Stimulated activated CD8-positive, alpha-beta memory T cell treated with anti-CD3 and anti-CD28 coated beads, Interleukin-15, amount 100 ng/mL, for 4 hours (primary cell): ENCODE measurements at places on chromosomes 6 and 20.
A peak's percentile ranks its signal among the peaks of the same experiment; 100 is the strongest.

DNA sequence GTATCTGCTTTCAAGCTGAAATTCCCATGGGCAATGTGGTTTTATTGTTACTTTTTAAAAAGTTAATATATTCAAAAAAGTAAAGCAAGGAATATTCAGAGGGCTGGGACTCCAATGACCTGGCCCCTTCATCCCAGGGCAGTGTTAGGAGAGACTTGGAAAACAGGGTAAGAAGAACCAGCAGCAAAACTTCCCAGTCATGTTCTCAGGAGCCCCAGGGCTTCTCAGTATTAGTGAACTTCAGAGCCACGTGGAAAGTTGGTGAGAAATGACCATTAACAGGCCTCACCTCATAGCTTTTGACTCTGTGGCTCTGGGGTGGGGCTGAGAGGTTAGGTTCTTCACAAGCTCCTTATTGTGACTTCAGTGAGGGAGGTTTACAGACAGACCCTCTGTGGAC, 230.4 kb upstream of the KCNG1 start:
- no peak for DNase-seq

- no peak for DNase-seq
Observed at GRCh38 chr6:36829919-36830544, 9.2 kb downstream of the CPNE5 start.

DNA sequence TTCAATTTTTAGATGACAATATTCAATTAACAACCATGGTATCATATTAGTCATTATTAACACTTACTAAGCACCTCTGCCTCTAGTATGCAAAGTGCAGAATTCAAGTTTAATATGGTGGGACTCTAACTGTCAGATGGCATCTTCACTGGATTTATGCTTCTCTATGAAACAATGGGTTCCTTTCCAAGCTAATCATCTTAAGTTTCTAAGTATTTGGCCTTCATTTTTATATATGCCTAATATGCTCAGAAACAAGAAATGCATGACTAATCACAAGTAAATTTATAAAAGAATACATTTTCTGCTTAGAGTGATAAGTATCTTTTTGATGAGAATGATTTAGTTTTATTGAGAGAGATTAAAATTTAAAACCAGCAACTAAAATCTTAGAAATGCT, 144.7 kb downstream of the HIVEP2 start:
- no peak for DNase-seq

DNA sequence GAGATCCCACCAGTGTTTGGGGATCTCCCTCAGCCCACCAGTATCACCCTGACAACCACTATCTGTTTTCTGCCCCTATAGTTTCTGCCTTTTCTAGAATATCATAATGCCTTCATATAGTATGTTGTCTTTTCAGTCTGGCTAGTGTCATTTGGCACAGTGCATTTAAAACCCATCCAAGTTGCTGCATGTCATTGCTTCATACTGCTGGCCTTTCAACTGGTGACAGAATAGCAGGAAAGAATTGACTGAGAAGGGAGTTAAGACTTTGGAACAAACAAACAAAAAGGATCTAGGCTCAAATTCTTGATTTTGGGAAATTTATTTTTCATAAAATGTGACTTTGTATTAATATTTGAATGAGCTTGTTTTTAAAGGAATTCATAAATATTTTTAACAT, 4.5 kb downstream of the LMBRD1 start:
- DNase-seq, result no peak

GRCh38 chr6:84685983-84686584, 78.3 kb downstream of the TBX18 start:
- no peak for DNase-seq

DNA sequence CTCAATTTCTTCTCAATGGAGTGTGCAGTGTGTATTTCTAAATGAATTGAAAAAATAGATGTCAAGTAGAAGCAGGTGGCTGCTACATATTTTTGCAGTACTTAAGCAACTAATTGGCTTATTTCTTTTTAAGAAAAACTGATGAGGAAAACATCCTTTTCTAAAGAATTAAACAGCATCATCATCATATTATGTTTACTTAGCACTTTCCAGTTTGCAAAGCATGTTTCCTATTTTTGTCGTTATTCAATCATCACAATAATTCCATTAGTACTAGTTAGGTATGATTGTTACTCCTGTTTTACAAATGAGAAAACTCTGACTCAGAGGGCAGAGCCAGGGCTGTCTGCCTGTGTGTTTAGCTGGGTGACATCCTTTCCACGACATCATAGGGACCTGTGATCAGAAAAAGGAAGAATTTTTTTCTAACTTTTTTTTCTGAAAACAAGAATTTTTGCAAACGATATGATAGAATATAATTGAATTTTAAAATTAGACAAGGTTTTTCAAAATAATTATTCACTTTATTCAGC, 22.7 kb upstream of the BMP6 start:
- DNase-seq, result no peak

DNA sequence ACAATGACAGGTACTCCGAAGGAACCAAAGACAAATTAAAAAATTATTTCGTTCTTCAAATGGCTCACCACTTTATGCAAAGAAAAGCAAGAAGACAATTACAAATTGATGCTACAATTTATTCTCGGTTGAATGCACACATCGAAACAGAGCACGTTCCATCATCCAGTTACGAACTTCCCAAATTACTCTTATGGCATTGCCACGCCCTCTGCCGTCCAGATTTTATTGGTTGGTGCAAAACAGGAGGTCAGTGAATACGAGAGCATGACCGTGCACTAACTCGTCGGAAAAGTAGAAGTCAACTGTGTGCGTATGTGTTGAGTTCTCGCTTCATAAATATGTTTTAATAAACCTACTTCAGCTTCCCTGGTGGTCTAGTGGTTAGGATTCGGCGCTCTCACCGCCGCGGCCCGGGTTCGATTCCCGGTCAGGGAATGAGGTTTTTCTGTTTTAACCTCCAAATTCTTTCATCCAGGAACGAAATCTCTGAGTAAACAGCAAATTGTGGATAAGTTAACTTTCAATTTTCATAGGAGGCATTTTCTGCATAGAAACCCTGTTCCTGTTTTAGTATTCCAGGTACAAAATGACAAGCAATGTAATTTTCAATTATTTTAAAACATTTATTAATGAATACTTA, 23.2 kb downstream of the ZNF311 start:
- DNase-seq, result peak; percentile 46

GRCh38 chr20:22924046-22924737, 110.9 kb upstream of the SSTR4 start:
- no peak for DNase-seq

DNA sequence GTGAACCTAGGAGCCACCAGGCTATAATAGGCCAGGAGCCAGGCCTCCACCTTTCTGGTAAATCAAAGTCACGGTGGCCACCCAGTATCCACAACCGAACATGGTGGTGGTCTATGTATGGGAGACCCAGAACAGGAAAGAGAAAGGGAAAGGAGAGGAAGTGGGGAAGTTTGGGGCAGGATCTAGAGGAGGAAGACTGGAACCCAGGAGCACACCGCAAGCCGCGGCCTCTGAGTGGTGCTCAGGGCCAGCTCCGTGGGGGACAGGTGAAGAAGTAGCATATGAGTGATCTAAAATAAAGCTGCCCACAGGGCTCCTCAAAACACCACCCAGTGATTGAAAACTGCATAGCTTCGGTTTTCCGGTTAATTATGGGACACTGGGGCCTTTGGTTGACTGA, 214.8 kb downstream of the ZDHHC14 start:
- no peak for DNase-seq

GRCh38 chr6:13468839-13469238, 18.6 kb downstream of the GFOD1 start:
- DNase-seq, result no peak

- DNase-seq, result no peak
Observed at GRCh38 chr20:23094927-23095326, 8.8 kb upstream of the CD93 start.

DNA sequence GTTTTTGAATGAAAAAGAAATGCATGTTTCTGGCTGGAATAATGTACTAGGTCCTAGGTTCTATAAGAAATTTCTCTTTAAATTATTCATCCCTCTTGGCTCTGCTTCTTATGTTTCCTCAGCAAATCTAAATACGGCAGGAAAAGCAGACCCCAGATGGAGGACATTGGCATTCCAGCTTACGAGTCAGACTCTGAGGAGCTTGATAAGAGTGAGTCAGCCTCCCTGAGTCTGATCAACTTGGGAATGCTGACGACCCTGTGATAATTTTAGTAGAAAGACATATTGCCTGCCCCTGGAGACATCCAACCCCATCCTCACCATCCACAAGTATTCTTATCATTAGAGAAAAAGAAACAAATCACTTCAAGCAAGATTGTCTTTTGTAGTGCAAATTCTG, 509.7 kb upstream of the MARCKS start:
- DNase-seq, result no peak

- no peak for DNase-seq
Observed at GRCh38 chr6:26249957-26250697, 114.9 kb upstream of the BTN3A2 start.
